HFFc6 (cell line): ENCODE measurements at places on chromosomes 2 and 18. TPM values are rescaled to one million over a fixed set of nuclear protein-coding genes. Genes with fewer than 3 reads are reported as not detected.

SLC14A1 gene
- total RNA-seq = 0.35 to 0.97 TPM (median 0.70 TPM) in 3 replicates

RBM43 gene
- total RNA-seq = 4.8 and 6.2 TPM in 2 replicates

MATN3 gene
- total RNA-seq = 0.72 to 1.3 TPM (median 1.0 TPM) in 3 replicates

PLCD4 gene
- 0.61 to 0.90 TPM (median 0.81 TPM) in 3 replicates for total RNA-seq

- no peak overlapping the region for H3K4me3 ChIP-seq
- no peaks in the 10 kb centered on the region for H3K4me1 ChIP-seq
- H3K36me3 ChIP-seq = no peaks in the 10 kb centered on the region
Observed at GRCh38 chr2:11591091-11591490, 57.2 kb downstream of the GREB1 start.

- DNase-seq = peak; percentile 43
- no peak overlapping the region for H3K27ac ChIP-seq
- H3K4me1 ChIP-seq = no peaks in the 10 kb centered on the region; the same call in 1 of the 2 replicates
- no peak overlapping the region for H3K4me3 ChIP-seq
- H3K36me3 ChIP-seq = no peaks in the 10 kb centered on the region
Observed at GRCh38 chr18:41347057-41347456, 608.0 kb upstream of the PIK3C3 start.

DNA sequence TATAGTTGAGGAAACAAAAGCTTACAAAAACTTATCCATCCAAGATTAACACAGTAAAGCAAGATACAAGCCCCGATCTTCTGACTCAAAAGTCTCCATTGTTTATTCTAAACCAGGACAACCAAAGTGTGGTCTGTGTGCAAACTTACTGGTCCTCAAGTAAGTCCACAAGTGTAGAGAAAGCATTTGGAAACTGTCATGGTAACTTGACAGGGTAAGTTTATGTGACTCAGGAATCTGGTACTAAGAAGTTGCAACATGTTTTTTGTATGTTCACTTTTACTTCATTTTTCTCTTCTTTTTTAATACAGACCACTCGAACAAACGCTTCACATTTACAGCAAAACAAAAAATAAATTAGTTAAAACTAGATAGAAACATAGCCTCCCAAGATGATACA is 9.4 kb downstream of the MBD2 start:
- H3K4me3 ChIP-seq = no peak overlapping the region
- peaks cover 12% of the 10 kb centered on the region; the same call in 1 of the 2 replicates for H3K36me3 ChIP-seq
- no peaks in the 10 kb centered on the region; the same call in 1 of the 2 replicates for H3K27me3 ChIP-seq
- peak overlapping the region; percentile 62 for H3K27ac ChIP-seq

GRCh38 chr2:230942920-230943896 is 18.2 kb upstream of the GPR55 start:
- peaks cover 28% of the 10 kb centered on the region for H3K27me3 ChIP-seq
- no peak overlapping the region for H3K27ac ChIP-seq
- H3K4me3 ChIP-seq = no peak overlapping the region
- no peak for DNase-seq
- H3K36me3 ChIP-seq = no peaks in the 10 kb centered on the region

DNA sequence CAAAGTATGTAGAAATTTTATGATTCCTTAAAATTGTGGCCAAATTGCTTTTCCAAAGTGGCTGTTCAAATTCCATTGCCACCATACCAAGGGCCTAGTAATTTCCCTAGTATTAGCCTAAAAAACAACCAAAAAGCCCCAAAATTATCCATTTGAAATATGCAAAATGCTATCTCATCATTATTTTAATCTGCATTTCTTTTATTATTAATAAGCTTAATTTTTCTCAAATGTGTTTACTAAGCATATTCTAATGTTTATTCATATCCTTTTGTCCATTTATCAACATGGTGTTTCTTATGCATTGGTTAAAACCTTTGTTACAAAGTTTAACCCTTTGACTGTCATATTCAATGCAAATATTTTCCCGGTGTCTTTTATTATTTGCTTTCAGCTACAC is 48.0 kb downstream of the PID1 start:
- H3K27me3 ChIP-seq = no peaks in the 10 kb centered on the region; the same call in 1 of the 2 replicates
- no peak for DNase-seq
- H3K27ac ChIP-seq = no peak overlapping the region
- peaks cover 4% of the 10 kb centered on the region; the same call in 1 of the 2 replicates for H3K36me3 ChIP-seq

DNA sequence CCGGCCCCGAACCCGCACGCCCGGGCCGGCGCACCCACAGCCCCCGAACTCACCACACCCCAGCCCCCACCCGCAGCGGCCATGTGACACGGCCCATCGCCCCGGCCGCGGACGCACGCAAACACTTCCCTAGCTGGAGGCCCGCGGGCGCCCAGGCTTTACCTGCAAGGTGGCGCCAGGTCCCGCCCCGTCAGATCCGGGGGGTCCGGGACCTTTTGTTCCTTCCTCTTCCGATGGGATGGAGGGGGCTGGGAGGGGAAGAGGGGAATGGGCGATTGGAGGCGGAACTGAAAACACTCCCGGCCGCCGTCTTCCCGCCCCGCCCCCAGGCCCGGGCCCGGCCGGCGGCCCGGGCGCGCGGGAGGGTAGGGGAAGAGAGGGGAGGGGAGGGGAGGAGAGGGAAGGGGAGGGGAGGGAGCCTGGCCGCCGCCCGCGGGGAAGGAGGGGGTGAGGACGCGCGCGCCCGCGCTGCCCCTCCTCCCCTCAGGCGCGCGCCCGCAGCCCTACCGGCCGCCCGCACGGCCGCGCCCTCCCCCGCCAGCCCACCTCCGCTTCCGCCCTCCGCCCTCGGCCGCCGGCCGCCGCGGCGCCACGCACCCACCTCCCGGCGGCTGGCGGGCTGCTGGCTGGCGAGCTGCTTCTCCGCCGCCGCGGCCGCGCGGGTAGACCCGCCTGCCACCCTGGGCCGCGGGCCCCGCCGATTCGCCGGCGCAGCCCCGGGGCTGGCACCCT is at the start of gene SMAD2:
TSS of gene SMAD2 (minus strand) at position 461 of the 732 bp plus-strand sequence. CDS start 33,903 bp downstream, outside the sequence.
- no peaks in the 10 kb centered on the region for H3K36me3 ChIP-seq
- H3K4me3 ChIP-seq = peak within 1 kb of the TSS; percentile 93
- peaks cover 10% of the 10 kb centered on the region for H3K27me3 ChIP-seq
- peak within 1 kb of the TSS; percentile 85 for H3K27ac ChIP-seq

- H3K4me1 ChIP-seq = no peaks in the 10 kb centered on the region
- no peak overlapping the region for H3K27ac ChIP-seq
- no peak for DNase-seq
- H3K27me3 ChIP-seq = no peaks in the 10 kb centered on the region
- no peak overlapping the region for H3K4me3 ChIP-seq
Observed at GRCh38 chr2:5203134-5203755, 488.9 kb upstream of the SOX11 start.
